Stimulated activated CD8-positive, alpha-beta memory T cell treated with anti-CD3 and anti-CD28 coated beads, Interleukin-7, amount 100 ng/mL, for 48 hours (primary cell): ENCODE measurements at places on chromosomes 3 and 15.

DNA sequence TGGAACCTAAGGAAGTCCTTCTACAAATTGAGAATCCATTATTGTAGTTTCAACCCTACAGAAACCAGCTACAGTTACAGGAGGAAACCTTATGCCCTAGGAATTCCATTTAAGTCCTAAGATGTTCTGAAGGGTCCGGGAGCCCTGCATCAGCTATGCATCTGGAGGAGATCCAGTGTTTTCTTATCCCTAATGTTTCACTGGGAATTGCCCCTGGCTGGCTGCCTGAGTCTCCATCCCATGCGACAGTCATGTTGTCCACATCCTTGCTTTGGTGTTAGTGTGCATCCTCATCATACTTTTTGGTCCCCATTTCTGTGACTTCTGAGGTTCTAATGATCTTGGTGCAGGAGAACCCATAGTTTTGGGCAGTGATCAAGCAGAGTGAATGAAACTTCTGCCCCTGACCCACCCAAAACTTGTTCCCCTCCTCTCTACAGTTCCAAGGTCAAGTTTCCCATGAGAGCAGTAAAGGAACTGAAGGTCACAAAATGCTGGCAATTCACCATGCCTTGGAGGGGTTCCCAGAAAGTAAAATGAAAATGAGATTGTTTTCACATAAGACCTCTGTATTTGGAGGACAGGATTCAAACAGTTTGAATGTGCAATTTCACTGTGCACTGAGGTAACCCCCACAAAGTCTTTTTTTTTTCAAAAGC, 121.9 kb upstream of the PHLDB2 start:
- no peak for DNase-seq

DNA sequence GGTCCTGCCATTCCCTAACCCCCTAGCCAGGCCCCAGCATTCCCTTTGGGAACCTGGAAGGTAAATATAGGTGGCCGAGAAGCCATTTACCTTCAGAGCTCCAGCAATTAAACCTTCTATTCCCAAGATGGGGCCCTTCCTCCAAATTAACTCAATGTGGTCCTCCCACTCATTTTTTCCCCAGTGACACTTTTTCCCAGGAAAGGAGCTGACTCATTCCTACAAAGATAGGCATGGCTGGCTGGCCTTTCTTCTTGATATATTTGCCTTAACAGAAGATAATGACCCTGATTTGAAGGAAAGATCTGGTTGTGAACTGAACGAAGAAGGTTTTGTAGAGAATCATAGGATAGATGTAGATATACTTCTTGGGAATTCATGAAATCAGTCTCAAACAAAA, 279.0 kb upstream of the VEPH1 start:
- no peak for DNase-seq

- DNase-seq = no peak
Observed at GRCh38 chr3:127156338-127157050, 36.4 kb upstream of the PRR23E start.

DNA sequence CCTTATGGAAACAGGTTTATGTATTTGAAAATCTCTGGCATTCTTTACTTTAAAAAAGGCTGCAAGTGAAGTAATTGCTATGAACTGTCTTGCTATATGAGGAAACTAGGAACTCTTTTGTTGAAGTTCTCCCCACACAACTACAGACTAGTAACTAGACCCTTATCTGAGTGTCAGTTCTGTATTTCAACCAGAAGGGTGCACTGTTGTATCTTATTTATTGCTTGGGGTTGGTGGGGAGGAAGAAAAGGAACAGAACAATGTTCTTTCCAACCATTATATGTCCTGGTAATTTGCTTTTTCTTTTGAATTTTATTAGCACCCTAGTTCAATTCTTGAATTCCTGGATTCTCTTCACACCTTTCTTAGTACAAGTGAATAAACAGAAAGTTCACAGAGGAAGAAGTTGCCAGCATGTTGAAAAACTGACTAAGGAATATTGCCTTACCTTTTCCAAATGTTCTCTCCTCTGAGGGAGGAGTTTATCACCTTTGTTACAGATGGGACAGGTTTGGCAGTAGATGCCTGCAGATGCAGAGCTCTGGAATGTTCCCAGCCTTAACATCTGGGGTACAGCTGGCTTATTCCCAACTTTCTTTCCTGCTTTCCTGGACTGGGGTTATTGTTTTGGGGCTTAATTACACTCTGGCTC, 162.4 kb upstream of the CFAP20DC start:
- DNase-seq = no peak

DNA sequence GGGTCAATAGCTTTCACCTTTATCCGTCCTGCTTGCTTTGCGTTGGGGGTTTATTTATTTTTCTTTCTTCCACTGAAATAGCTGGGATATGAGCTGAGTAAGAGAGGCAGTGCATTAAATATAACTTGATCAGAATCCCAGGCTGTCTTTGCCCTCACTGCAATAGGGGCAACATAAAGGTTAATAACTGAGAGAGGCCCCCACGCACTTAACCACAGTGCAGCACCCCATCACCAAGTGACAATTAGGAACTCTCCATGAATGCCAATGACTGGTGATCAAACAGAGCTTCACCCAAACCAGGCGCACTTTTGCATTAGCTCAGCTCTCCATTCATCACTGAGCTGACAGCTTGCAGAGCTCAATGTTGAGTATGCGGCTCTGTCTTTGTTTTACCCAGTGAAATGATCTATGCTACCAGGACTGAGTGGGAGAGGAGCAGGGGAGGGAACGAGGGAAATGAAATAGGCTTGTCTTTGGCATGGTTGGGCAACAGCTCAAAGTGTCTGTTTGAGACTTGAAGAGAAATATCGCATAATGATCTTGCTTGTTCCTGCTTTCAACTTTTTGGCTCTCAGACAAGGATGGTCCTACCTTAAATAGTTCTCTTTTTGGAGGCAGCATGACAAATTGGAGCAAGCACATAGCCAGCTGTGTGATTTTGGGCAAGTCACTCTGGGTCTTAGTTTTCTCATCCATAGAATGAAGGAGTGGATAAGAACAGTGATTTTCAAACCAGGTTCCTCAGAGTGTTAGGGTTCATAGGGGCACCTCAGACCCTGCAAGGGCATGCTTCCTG, 14.5 kb upstream of the GLCE start:
- DNase-seq = no peak

DNA sequence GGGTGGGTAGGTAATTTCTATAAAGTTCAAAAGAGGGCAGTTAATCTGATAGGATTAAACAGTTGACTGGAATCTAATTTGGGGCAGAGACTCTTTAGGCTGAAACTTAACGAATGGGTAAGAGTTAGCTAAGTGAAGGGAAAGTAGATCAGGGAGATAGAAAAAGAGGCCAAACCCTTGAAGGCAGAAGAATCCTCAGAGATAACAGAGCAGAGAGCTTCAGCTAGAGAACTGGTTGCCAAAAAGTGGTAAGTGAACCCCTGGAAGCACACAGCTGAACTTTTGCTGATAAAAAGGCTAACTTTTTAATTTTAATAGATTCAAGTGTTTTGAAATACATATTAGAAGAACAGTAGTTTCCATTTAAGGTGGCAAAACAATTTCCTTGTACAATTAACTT, 99.2 kb downstream of the FHIT start:
- DNase-seq = no peak

DNA sequence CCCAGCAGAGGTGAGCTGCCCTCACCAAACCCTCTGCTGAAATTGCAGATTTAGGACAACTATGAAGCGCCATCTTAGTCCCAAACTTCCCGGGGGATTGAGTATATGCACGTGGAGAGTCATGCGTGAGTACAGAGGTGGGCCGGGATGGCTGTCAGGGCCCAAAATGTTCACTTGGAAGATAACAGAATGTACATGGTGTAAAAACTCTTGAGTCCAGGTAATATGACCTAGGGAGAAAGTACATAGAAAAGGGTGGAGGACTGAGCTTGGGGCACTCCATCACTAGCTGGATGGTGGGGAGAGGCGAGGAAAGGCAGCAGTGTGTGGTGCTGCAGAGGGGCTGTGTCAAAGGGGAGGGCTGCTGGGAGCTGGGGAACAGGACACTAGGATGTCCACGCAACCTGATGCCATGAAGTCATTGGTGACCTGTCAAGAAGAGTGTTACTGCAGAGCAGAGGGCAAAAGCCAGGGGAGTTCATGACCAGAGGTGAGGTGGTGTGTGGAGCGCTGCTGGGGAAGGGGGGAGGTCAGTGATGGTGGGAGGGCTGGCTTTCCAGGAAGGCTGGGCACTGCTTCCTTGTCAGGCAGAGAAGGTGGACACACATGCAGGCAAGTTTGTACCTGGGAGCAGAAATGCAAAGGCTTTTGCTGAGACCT, 236.2 kb upstream of the LYSMD4 start:
- no peak for DNase-seq

DNA sequence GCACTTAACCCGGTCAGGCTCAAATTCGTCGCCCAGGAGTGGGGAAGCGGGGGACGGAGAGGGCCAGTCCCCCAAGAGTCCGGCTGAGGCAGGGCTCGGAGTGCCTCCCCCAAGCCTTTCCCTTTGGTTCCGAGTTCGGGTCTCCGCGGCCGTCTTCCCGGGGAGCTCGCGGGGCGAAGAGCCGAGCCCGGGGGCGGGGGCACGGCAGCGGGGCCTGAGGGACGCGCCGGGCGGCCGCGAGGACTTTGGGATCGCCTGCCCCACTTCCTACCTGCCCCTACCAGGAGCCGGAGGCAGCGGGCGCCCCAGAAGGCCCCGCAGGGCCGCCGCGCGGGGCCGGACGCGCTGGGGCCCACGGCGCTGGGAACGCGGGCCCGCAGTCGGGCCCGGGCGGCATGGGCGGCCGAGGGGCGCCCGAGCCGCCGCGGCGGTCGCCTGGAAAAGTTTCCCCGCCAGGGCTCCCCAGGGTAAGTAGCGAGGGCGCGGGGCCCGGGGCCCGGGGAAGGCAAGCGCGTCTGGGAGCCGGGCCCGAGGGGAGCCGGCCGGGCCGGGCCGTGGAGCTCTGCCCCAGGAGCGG, 2.8 kb downstream of the FURIN start:
- no peak for DNase-seq

- no peak for DNase-seq
Observed at GRCh38 chr3:14147066-14147435, 22.2 kb downstream of the TMEM43 start.
